Mesenteric fat pad (tissue), 1 donor: ENCODE measurements at places on chromosomes 2 and 18. TPM values are rescaled to one million over a fixed set of nuclear protein-coding genes. Genes with fewer than 3 reads are reported as not detected.

GRCh38 chr2:55269645-55269990, 587 bp upstream of the MTIF2 start:
- no peak for DNase-seq

The GLI2 gene
- 4.1 TPM for total RNA-seq

DNA sequence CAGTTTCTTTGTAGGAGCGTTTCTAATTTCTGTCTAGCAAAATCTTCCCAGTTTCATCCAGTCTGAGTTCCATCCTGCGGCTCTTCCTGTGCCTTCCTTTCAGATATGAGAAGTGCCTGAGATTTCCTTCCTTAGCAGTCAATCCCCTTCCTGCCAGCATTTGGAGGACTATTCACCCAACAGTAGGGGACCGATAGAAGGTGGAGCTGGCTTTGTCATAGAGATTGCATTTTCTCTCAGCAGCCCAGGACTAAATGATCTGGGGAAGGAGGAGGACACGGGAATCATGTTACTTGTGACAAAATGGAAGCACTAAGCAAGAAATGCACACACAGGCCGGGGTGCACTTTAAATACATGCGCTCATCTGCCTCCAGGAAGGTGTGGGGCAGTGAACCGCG, 5.6 kb upstream of the SMIM21 start:
- DNase-seq = no peak

The SPATA3 gene
- not detected for total RNA-seq

GRCh38 chr2:217915706-217916105, 87.1 kb downstream of the TNS1 start:
- no peak for DNase-seq

DNA sequence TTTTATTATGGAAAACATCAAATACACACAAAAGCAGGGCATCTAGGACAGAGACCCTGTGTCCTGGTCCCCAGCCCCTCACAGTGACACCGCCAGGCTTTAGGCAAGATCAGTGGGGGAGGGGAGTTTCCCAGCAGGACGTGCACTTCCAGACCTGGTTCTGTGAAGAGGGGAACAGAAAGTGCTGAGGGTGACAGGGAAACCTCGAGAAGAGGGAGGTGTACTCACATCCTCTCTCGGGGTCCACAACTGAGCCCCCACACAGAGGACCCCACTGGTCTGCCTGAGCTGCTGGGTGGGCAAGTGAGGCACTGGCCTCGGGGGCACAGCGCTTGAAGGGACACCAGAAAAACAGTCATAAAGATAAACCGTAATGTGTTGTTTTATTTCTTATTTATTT, 4.4 kb upstream of the GPR35 start:
- DNase-seq = no peak

The PLEKHM3 gene
- 15.6 TPM for total RNA-seq

The DOCK10 gene
- 16.0 TPM for total RNA-seq

GRCh38 chr2:119688616-119689015, 9.6 kb downstream of the TMEM177 start:
- peak; percentile 74 for DNase-seq

DNA sequence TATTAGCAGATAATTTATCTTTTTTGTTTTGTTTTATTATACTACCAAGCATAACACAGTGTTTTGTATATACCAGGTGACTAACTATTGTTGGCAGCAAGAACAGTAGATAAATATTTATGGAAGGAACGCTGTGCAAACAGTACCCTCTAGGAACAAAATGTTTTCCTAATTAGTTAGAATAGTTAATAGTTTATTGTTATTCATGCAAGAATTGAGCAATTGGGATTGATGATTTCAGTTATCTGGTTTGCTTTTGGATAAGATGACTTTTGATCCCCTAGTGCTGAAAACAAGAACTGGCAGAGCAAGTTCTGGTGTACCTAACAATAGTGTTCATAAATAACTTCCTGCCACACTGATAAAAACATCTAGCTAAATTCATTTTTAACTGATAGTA, 323.3 kb downstream of the TGIF1 start:
- no peak for DNase-seq

The ANKRD36B gene
- total RNA-seq = 16.1 TPM

GRCh38 chr2:120431386-120432292, 85.7 kb downstream of the INHBB start:
- peak; percentile 82 for DNase-seq

DNA sequence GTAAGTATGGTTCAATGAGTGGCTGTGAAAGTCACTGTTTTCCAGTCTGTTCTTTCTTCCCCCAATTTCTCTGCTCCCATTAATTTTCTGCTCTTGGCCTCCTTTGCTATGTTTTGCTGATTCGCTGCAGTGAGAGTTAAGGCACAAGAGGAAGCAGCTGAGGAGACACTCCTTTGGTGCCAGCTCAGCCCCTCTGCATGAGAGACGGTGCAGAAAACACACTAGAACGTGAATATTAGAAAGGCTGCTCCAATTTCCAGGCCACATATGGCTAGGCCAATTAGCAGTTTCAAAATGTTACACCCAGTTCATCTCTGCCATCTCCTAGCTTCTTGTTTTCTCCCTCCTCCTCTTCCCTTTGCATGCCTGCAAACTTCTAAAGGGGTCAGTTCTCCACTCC, 38.9 kb downstream of the AKAIN1 start:
- DNase-seq = no peak

The CFAP65 gene
- not detected for total RNA-seq

The CGREF1 gene
- total RNA-seq = 11.0 TPM

GRCh38 chr2:237453671-237454070, 33.4 kb upstream of the MLPH start:
- peak; percentile 71 for DNase-seq

The ICOS gene
- total RNA-seq = 0.22 TPM

DNA sequence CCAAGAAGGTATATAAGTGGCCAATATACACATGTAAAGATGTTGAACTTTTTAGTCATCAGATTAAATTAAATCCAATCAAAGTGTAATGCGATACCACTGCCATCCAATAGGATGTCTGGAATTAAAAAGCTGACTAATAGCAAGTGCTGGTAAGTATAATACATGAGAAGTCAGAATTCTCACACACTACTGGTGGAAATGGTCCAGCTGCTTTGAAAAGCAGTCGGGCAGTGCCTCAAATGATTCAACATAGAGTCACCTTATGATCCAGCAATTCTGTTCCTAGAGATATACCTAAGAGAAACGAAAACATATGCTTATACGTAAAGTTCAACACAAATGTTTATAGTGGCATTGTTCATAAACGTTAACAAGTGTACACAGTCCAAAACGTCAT, 124.1 kb upstream of the MYT1L start:
- DNase-seq = no peak

DNA sequence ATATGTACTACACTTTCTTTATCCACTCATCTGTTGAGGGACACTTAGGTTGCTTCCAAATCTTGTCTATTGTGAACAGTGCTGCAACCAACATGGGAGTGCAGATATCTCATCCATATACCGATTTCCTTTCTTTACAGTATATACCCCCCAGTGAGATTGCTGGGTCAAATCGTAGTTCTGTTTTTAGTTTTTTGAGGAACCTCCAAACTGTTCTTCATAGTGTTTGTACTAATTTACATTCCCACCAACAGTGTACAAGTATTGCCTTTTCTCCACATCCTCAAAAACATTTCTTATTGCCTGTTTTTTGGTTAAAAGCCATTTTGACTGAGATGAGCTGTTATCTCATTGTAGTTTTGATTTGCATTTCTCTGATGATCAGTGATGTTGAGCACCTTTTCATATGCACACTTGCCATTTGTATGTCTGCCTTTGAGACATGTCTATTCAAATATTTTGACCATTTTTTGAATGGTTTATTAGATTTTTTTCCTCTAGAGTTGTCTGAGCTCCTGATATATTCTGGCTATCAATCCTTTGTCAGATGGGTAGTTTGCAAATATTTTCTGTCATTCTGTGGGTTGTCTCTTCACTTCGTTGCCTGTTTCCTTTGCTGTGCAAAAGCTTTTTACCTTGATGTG, 12.2 kb downstream of the PLEK start:
- DNase-seq = no peak

The MOB4 gene
- 24.3 TPM for total RNA-seq

GRCh38 chr2:207516206-207516605, 13.6 kb upstream of the CREB1 start:
- DNase-seq = no peak

DNA sequence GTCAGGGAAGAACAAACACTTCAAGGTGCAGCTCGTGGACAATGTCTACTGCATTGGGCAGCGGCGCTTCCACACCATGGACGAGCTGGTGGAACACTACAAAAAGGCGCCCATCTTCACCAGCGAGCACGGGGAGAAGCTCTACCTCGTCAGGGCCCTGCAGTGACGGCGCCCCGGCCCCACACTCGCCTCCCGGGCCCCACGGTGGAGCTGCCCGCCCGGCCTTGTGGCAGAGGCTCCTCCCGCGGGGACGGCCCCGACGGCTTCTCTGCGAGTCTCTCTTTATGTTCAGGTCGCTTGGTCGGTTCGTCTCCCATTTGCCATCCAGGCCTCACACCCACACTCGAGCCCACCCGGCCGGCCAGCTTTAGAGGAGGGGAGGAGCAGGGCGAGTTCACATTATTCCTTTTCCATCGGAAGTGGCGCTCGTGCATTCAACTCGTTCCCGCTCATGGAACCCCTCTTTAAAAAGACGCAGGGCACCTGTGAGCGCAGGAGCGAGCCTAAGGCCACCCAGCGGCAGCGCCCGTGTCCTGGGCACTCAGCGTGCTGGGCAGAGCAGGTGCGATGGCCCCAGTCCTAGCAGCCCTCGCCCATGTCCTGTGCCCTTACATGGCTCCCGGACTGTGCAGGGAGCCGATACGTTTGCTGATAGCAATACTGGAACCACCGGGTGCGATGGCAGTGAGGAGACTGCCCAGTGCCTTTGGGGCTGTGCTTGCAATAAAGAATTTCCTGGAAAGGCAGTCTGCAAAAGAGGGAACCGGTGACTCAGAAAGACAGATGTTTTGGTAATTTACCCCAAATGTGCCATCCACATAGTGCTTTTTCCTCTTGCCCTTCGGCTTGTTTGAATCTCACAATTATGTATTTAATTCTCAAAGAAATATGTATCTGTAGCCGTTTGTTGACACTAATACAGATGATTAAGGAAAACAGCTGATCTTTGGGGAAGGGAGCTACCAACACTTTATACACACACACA, 148.6 kb downstream of the NCK2 start:
- DNase-seq = no peak

- peak; percentile 83 for DNase-seq
Measured at GRCh38 chr2:240935103-240935876, 29.2 kb downstream of the CROCC2 start.

DNA sequence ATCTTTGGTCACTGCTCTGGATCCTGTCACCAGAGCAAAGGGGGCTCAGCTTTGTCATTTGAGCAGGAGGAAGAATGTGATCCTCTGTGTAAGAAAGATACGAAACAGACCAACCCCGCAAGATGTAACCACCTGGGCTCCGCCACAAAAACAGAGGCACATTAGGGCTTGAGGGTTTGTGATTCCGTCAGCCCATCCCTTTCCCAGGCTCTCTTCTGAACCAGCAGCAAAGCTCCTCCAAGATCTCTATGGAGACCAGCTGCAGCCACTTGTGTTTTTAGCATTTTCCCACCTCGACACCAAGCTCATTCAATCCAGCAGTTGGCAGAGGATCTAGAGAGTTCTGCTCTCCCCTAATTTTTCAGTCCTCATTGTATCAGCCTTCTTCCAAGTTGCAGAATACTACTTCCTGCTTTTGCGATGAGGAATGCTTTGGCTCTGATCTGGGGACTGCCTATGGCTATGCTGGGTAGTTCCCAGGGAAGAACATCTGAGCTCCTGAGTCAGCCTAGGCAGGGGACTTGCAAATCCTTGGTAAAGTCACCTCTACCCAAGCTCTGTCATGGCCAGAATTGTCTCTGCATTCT, 139.6 kb upstream of the RAB12 start:
- no peak for DNase-seq

The SDC1 gene
- total RNA-seq = 2.3 TPM

DNA sequence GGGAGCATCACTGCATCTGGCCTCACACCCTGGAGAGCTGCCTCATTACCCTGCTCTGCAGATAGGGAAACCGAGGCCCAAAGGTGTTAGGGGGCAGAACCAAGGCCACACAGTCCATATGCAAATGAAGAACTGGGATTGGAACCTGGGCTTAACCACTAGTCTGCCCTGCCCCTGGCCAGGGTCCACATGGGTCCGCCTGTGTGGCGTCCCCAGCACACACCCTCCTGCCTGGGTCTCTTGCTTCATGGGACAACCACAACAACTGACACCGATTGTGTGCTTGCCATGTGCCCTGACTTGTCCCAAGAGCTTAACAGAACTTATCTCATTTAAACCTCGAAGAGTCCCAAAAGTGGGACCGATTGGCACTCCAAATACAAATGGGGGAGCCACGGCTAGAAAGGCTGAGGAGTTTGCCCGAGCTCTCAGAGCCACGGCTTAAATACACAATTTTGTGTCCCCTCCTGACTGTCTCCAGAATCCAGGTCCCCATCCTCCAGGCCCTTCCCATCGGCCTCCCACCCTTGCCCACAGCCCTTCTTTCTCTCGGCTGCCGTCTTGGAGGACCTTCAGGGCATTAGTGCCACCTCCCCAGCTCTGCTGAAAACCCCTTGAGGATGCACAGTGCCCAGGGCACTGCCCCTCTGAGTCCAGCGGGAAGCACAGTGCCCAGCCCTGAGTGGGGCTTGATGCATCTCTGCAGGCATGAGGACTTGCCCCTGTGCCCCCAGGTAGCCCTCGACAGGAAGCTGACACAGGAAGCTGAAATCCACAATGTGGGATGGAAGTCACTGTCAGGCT, 5.8 kb upstream of the DUSP2 start:
- DNase-seq = peak; percentile 81

- no peak for DNase-seq
Measured at GRCh38 chr2:177478029-177478428, 85.5 kb downstream of the AGPS start.

GRCh38 chr2:150292807-150293206, 194.7 kb downstream of the RND3 start:
- DNase-seq = no peak

GRCh38 chr2:111015283-111015995, 105.3 kb upstream of the BCL2L11 start:
- no peak for DNase-seq

The MAP2 gene
- 3.4 TPM for total RNA-seq

- DNase-seq = no peak
Measured at GRCh38 chr18:51514128-51514527, 316.6 kb upstream of the MEX3C start.

- DNase-seq = no peak
Measured at GRCh38 chr2:73291461-73292315, 1.7 kb downstream of the EGR4 start.

The SETBP1 gene
- total RNA-seq = 21.6 TPM

GRCh38 chr2:108029912-108030311, 43.6 kb downstream of the SLC5A7 start:
- no peak for DNase-seq

The SCG2 gene
- 0.19 TPM for total RNA-seq

- DNase-seq = no peak
Measured at GRCh38 chr2:30625701-30626100, 178.7 kb downstream of the LCLAT1 start.

The HOXD13 gene
- 1.1 TPM for total RNA-seq

The FBXO48 gene
- 1.5 TPM for total RNA-seq

DNA sequence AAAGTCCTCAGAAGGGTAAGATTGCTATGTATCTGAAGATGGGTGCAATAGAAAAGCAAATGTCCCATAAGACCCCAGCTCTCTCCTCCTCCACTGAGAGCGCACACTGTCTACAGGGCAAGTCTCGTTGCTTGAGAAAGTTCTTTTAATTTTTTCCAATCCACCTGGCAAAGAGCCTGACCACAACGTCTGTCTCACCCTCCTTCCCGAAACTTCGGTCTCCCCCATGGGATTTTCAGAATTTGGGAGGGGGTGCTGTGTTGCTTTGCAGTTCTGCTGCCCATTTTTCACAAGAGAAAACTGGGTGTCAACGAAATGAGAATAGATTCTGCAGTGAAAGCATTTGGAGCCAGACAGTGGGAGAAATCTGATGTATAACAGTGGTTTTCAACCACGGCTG, 40.4 kb downstream of the SERTAD2 start:
- no peak for DNase-seq
